ENCODE measurements at places on chromosomes 1 and 21.

DNA sequence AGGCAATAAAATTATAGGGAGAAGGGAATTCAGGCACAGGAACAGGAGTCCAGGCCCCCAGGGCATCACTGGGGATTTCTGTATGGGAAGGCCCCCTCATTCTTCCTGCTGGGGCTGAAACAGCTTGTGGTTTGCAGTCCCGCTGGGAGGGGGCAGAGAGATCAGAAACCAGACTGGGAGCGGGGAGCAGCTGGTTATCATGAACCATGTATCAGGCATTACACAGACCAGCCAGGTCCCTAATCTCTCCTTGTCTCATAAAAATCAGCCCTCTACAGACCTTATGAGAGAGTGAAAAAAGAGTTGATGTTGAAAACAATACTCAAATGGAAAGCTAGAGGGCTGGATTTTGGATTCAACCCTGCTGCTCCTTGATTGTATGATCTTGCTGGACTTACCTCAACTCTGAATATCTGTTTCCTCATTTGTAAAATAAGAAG, 93.4 kb upstream of the F3 start:
- DNase-seq, result no peak

DNA sequence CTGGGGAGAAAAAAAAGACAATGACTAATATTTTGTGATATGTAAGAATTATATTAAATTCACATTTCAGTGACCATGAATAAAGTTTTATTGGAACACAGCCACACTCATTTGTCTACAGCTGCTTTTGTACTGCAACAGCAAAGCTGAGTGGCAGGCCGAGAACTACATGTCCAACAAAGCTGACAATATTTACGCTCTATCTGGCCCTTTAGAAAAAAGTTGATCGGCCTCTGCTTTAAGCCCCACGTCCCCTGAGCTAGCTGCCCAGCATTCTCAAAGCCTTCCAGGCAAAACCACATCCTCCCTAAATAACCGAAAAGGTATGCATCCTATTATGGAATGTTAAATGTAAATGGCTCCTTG, 8.6 kb downstream of the SLC2A1 start:
- DNase-seq, result no peak

DNA sequence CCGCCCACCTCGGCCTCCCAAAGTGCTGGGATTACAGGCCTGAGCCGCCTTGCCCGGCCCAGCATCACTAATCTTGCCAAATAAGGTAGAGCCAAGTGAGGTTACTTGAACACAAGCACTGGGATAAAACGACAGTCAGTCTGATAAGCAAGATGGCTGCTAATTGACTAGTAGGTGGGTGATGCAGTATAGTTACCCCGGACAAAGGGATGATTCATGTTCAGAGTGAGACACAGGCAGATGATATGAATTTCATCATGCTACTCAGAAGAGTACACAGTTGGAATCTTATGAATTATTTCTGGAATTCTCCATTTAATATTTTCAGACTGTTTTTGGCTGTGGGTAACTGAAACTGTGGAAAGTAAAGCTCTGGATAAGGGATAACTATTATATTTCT, 178.4 kb downstream of the USP25 start:
- DNase-seq, result no peak

- no peak for DNase-seq
Observed at GRCh38 chr1:150066838-150067183, 765 bp upstream of the VPS45 start.

DNA sequence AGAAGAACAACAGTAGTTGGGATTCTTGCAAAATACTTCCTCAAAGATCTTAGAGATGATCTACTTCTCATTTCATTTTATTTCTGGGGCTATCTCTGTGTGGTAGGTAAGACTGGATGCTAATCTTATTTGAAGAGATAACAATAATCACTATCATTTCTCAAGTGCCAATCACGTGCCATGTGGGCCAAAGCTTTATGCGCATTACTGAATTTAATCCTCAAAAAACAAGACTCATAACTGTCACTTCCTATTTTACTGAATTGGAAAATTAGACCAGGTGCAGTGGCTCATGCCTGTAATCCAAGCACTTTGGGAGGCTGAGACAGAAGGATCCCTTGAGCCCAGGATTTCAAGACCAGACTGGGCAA, 121.7 kb downstream of the KCNN3 start:
- no peak for DNase-seq

GRCh38 chr1:18111605-18112297, 4.2 kb downstream of the IGSF21 start:
- no peak for DNase-seq

DNA sequence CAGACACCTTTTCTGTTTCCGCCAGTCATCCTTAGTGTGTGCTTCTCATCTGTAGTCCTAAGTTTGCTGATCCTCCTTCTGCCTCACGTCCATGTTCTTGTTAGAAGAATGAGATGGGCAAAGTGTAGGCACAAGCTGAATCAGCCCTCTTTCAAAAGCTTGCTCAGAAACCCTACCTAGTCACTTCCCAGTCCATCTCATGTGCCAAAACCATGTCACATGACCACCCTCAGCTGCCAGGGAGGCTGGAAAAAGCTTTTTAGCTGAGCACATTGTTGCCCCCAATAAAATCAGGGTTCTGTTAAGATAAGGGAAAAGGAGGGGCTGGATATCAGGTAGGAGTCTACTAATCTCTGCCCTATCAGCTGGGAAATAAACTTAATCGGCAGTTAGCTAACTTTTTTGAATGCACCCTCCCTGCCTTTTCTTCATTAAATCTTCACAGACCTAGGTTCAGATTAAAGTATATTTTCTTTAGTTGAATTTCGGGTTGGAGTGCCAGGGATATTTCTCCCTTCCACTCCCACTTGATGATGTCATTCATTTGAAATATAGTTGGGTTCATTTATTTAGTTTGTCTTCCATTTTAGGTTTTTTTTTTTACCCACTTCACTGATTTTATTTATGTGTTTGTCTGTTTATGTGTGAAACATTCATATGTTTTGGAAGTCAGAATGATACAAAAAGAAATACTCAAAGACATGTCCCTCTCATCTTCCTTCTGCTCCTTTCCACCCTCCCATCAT, 129.2 kb downstream of the ROR1 start:
- no peak for DNase-seq

DNA sequence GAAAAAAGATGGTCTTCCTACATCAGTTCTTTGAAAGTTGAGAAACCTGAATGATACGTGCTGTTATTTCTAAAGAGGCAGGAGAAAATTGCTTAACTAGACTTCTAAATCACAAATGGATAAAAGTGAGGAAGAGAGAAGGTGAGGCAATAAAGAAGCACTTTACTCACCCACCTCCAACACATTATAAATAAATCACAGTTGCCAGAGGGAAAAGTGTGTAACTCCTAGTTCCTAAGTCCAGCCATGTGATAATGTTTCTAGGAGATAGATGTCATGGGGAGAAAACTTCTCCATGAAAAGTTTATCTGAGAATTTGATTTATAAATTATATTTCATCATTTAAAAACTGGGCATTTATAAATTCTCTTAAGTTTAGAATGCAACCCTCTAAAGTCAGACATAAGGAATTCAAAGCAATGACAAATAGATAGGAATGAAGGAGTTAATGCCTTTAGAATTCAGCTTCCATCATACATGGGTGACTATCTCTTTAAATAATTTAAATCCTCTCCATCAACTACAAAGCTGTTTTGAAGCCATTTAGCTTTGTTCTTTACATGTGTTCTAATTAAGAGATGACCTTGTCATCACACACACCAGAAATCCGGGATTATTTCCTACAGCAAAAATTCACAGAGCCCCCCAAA, 60.0 kb downstream of the NRIP1 start:
- no peak for DNase-seq

GRCh38 chr1:1331068-1331965, at the start of gene TAS1R3:
Gene TAS1R3, plus strand, starts transcription at chr1:1331280. Its CDS starts 66 bp downstream, at chr1:1331346.
- DNase-seq, result no peak

DNA sequence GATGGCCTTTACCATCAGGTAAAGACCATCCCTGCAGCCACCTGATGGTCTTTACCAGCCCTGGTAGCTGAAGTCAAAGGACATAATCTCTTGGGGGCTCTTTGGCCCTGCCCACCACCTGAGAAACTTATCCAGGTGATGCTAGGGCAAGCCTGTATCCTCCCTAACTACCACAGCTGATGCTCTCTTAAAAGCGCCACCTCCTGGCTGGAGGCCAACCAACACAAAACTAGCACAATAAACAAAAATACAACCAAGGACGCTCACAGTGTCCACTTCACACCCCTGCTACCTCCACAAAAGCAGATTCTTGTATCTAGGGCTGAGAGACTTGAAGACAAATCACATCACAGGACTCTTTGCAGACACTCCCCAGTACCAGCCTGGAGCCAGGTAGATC, 357.1 kb upstream of the POU3F1 start:
- no peak for DNase-seq

DNA sequence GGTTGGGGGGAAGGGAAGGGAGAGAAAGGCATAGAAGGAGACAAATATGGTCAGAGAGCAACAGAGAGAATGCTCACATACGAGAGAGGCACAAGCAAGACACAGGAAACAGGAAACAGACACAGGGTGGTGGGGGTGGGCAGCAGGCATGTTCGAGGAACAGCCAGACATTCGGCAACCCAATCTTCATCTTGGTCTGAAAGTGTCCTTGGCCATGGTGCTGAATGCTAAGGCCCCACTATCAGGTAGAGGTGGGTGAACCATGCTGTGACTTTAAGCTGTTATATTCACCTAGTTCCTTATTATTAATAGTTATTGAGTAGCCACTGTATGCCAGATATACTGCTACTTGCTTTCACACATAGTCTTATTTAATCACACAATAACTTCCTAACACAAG, 109.2 kb downstream of the DDX20 start:
- no peak for DNase-seq

DNA sequence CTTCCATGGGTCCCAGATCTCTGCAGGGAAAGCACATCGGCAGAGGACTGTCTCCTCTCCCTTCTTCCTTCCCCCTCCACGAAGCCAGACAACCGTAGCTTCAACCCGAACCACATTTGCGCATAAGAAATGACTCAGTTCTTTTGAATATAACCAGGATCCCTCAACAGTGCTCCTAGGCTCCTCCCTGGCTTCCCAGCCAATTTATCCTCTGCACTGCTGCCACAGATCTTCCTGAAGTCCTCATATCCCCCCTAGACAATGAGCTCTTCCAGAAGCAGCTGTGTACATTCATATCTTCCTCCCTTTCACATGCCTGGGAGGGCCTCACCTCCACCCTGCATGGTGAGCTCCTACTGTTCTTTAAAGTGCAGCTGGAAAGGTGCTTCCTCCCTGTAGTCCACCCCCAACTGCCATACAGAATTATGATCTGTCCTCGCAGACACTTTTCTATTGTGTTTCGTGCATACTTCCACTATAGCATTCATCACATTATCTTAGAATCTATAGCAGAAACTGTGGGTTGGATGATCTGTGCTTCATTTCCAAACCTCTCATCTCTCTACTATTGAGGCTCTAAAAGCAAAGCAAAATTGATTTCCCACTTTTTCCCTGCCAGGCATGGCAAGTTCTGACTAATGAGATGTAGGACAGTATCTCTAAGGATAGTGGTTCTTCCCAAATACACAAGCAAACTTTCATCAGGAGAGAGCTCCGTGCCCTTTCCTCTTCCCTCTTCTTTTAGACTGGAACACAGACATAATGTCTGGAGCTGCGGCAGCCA, 179.3 kb upstream of the HMGB4 start:
- no peak for DNase-seq

GRCh38 chr1:230113593-230114236, 46.7 kb downstream of the GALNT2 start:
- DNase-seq, result peak; percentile 81

DNA sequence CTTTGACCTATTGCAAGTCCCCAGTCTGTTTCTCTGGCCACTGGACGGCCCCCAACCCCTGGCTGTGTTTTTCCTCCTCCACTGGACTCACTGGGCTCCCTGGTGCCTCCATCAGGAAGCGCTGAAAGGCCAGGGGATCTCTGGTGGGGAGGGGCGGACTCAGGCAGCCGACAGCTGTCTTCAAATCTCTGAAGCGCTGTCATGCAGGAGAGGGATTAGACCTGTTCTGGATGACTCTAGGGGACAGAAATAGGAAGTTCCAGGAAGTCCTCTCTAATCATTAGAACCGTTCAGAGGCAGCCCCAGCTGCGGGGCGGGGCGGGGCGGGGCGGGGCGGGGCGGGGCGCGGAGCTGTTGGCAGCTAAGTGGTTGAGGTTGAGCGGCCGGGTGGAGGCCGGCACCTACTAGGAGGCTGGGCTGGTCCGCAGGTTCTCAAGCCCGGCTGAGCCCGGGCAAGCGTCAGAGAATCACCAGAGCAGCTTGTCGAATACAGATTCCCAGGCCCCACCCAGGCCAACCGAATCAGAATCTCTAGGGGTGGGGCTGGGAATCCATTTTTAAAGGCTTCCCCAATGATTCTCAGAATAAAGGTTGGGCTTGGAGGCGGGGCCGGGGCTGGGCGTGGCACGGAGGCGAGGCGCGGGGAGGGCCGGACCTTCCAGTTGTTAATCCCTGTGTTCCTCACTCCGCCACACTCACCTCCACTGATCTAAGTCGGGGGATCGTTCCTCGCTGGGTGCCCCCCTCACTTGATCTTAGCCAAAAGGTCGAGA, 11.4 kb upstream of the PHLDA3 start:
- DNase-seq, result no peak

DNA sequence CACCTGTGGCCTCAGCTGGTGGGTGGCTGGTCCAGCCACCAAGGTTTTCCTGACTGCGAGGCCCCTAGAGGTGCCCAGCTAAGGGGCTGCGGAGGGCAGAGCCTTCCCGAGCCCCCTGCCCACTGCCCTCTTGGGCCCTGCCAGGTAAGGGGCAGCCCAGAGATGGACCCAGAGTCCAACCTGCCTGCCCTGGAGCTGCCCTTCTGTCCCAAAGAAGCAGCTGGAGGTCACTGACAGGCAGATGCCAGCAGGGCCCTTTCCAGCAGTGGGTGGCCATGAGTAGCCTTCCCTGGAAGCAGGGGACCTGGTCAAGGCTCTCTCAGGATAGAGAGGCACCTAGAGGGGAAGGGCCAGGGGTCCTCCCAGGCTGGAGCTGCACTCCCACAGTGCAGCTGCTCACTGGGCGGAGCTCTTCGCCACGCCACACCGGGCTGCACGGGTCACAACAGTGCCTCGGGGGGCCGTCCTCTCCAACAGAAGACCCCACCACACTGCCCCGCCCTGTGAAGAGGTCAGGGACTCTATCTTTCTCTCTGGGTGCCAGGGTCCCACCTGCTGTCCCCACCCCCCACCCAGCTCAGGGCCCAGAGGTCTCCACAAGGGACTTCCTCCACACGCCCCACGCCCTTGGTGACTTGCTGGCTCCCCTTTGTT, 10.9 kb upstream of the GNB1 start:
- no peak for DNase-seq

Measured in AG04450 (cell line).